Pulmonary artery endothelial cell (primary cell): ENCODE measurements at places on chromosomes 2 and 18. TPM values are rescaled to one million over a fixed set of nuclear protein-coding genes. Genes with fewer than 3 reads are reported as not detected.

DNA sequence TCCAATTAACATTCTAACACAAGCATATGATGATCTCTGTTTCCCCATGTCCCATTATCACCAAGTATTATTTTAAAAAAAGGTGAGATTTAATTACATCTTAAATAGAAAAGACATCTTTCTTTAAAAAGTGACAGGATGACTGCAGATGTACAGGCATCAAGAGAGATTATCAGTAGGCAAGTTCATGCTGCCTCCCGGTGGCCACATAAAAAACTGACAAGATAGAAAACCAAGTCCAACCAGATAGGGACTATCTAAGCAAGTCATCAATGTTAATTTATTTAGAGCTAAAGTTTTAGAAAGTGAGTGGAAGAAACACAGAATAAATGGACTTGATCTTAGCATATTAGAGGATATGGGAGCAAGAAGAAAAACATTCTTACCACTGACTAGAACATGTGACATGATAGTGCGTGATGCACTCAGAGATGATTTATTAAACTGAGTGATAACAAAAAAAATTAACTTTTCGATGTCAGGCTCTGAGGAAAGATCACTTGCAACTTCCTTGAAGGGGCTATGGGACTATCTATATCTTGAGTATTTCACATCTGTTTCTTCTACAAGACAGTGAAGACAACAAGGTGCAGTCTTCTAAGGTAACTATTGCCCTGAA is 5.4 kb upstream of the TDRD15 start:
- DNase-seq: peak; percentile 5

MARCHF4 gene
- 3.6 and 5.4 TPM in 2 replicates for total RNA-seq

GRCh38 chr2:20448246-20448976 is 1.5 kb downstream of the RHOB start:
- DNase-seq: no peak

UGT1A3 gene
- not detected in 2 replicates for total RNA-seq

MC5R gene
- total RNA-seq: not detected in 2 replicates

USP40 gene
- 21.7 and 22.5 TPM in 2 replicates for total RNA-seq

DNA sequence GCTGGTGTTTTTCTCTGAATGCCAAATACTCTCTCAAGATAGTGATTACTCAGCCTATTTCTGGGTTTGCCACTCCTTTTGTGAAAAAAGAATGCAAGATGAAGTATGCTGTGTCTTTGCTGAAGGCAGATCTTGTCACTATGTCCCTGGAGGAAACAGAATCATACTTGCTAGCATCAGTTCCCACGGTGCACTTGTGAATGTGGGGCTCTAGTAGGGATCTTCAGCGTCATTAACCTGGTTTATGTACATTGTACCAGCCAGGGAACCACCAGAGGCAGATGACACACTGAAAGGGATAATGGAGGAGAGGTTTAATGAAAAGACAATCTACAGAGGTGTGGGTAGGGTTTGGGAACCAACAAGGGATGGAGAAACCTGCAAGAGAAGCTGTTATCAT is 131.0 kb upstream of the CXCR4 start:
- DNase-seq: no peak
